ENCODE measurements at places on chromosomes 3 and 15. TPM values are rescaled to one million over a fixed set of nuclear protein-coding genes. Genes with fewer than 3 reads are reported as not detected.

GRCh38 chr3:39339086-39339485 is 9.6 kb downstream of the CCR8 start:
- H3K27ac ChIP-seq = no peak overlapping the region
- H3K36me3 ChIP-seq = no peaks in the 10 kb centered on the region
- H3K4me1 ChIP-seq = no peaks in the 10 kb centered on the region
- H3K27me3 ChIP-seq = no peaks in the 10 kb centered on the region

The IL16 gene
- 284 TPM for total RNA-seq

The MANF gene
- 28.4 TPM for total RNA-seq

- no peaks in the 10 kb centered on the region for H3K27me3 ChIP-seq
- H3K4me1 ChIP-seq = no peaks in the 10 kb centered on the region
- H3K27ac ChIP-seq = no peak overlapping the region
- no peak overlapping the region for H3K4me3 ChIP-seq
Measured at GRCh38 chr3:43214616-43215015, 71.7 kb upstream of the SNRK start.

The STRC gene
- 1.0 TPM for total RNA-seq

DNA sequence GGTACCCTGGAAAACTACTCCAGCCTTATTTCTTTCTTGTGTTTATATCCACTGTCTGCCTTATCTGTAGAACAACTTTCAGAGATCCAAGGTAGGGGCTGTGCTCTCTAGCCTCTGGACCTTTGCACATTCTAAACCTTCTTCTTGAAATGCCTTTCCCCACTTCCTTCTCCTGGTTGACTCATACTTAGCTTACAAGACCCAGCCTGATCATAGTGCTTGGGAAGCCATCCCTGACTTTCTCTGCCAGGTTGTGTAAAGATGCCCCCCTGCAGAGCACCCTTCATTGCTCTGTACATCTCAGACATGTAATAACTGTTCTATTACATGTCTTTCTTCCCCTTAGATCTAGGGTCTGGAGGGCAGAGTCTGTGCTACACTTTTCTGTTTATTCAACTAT is 50.1 kb downstream of the PPM1L start:
- no peaks in the 10 kb centered on the region for H3K36me3 ChIP-seq
- no peak for DNase-seq
- no peak overlapping the region for H3K27ac ChIP-seq
- H3K4me1 ChIP-seq = peaks cover 9% of the 10 kb centered on the region

The KNG1 gene
- total RNA-seq = not detected

- no peak overlapping the region for H3K4me3 ChIP-seq
- no peaks in the 10 kb centered on the region for H3K36me3 ChIP-seq
- no peaks in the 10 kb centered on the region for H3K27me3 ChIP-seq
- H3K27ac ChIP-seq = no peak overlapping the region
- DNase-seq = no peak
Measured at GRCh38 chr3:44100298-44100695, 141.4 kb upstream of the TOPAZ1 start.

The GOLGA6B gene
- total RNA-seq = not detected

DNA sequence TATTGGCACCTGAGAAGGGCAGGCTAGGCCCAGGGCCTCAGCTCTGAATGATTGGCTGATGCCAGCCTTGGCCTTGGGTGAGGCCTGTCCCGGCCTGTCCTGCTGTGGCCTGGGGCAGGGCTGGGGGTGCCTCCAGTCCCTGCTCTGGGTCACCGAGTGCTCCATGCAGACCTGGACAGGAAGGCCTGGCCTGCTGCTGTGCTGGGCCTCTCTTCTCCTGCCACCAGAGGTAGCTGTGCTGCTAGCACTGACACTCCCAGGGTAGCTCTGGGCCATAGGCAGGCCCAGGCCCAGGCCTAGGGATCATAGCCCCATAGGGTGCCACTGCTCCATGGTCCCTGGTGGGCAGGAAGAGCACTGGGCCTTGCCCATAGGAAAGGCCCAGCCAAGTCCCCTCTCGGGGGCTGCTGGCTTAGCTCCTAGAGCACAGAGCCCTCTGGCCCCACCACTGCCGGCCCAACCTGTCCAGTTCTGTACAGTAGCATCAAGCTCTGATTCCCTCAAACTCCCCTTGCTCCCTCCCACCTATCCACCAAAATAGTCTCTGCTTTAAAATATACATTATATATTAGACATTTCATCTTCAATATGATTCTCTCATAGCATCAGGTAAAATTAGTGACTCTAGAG is 18.2 kb downstream of the ABTB1 start:
- H3K36me3 ChIP-seq = no peaks in the 10 kb centered on the region
- H3K27me3 ChIP-seq = peaks cover 2% of the 10 kb centered on the region
- no peak overlapping the region for H3K27ac ChIP-seq
- no peak overlapping the region for H3K4me3 ChIP-seq

Measured in B cell (primary cell).